ENCODE measurements at places on chromosomes 11 and 22.

- DNase-seq = no peak
These were observed 726.9 kb upstream of the TENM4 start for GRCh38 chr11:80167766-80168165.

- no peak for DNase-seq
These were observed 908.5 kb downstream of the BRD1 start for GRCh38 chr22:48919187-48919590.

- DNase-seq = no peak
These were observed 576 bp upstream of the BLID start for GRCh38 chr11:122116591-122116990.

- no peak for DNase-seq
These were observed 7.2 kb downstream of the SSTR3 start for GRCh38 chr22:37205046-37205445.

DNA sequence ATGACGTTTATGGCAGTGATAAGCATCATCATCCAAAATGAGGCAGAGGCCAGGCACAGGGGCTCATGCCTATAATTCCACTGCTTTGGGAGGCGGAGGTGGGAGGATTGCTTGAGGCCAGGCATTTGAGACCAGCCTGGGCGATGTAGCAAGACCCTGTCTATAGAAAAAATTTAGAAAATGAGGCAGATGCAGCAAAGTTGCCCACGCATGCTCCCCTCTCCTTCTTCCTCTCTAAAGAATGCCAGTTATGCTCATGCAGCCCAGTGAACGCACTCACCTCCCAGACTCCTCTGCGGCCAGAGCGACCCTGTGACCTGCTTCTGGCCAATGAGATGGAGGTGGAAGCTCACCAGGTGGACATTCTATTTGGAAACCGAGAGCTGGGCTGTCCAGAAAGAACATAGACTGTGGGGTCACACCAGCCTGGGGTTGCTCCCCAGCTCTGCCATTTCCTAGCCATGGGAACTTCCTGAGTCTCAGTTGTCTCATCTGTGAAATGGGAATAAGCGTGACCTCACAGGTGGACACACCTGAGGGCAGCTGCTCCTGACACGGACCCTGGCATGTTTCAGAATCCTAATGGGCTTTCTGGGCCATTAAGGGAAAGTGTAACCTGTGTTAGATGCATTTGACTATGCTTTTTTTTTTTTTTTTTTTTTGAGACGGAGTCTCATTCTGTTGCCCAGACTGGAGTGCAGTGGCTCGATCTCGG, 44.9 kb downstream of the MCM5 start:
- no peak for DNase-seq

- DNase-seq = no peak
These were observed 10.0 kb downstream of the RPL3 start for GRCh38 chr22:39309364-39309861.
